Activated effector memory CD4-positive, alpha-beta T cell treated with anti-CD3 and anti-CD28 coated beads, Interleukin-2, amount 50 U/mL, for 16 hours (primary cell): ENCODE measurements at places on chromosomes 2 and 18.
A peak's percentile ranks its signal among the peaks of the same experiment; 100 is the strongest.

DNA sequence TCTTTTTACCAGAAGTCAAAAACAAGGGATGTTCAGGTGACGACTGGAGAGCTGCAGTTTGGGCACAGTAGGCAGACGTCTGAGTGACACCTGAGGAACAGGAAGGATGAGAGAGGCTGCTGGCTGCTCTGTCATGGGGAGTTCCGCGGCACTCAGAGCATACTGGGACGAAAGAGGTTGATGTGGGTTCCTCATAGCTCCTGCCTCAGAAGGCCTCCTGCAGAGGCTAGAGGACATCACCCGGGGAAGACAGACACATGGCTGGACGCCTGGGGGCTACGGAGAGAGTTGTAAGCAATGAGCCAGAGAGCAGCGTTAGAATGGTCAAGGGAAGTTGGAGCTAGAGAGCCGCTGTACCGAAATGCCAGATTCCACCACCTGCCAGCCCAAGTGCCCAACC lies 45.1 kb upstream of the GLI2 start:
- no peak for DNase-seq

- DNase-seq: no peak
Observed at GRCh38 chr18:45764000-45764686, 40.2 kb downstream of the SLC14A1 start.

DNA sequence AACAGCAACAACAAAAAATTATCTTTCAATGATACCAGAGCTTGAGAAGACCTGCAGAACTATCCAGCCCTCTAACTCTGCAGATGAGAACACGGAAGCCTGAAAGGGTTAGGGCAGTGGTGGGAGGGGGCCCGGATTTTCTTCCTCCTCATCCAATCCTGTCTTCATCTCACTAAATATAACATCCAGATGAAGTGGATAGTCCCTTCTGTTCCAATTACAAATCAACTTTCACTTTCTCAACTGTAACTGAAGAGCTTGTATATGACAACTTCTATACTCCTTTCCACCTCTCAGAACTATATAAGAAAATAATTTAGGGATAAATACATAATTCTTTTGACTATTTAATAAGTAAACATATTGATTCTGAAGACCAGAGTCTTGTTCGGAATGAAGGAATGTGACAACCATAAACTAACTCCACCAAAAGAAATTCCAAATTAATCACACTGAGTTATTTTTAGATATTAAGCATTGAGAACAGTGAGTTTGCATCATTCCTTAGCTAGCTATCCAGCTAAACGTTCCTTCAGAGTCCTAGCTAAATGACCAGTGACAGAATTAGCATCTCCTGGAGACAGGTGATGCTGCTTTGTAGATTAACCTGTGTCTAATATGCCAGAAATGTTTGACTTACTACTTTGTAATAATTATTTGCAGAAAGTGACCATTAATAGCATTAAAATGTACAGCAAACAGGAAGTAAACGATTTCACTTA lies 32.7 kb downstream of the SFT2D3 start:
- no peak for DNase-seq

DNA sequence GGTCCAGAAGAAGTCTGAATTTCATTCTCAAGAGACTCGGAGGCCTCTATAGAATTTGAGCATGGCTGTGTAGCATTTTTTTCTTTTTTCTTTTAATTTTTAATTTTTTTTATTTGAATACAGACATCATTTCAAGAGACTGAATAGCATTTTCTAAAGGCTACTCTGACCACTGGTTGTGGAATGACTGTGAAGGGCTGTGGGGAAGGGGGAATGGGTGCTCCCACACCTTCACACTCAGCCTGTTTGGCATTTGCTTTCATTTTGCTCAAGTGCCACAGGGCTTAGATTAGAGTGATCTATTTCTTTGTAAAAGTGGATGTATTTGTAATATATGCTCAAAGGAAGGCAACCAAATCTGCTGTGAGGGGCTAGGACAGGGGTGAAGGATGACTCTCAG lies 142.0 kb upstream of the SPOPL start:
- DNase-seq: no peak

DNA sequence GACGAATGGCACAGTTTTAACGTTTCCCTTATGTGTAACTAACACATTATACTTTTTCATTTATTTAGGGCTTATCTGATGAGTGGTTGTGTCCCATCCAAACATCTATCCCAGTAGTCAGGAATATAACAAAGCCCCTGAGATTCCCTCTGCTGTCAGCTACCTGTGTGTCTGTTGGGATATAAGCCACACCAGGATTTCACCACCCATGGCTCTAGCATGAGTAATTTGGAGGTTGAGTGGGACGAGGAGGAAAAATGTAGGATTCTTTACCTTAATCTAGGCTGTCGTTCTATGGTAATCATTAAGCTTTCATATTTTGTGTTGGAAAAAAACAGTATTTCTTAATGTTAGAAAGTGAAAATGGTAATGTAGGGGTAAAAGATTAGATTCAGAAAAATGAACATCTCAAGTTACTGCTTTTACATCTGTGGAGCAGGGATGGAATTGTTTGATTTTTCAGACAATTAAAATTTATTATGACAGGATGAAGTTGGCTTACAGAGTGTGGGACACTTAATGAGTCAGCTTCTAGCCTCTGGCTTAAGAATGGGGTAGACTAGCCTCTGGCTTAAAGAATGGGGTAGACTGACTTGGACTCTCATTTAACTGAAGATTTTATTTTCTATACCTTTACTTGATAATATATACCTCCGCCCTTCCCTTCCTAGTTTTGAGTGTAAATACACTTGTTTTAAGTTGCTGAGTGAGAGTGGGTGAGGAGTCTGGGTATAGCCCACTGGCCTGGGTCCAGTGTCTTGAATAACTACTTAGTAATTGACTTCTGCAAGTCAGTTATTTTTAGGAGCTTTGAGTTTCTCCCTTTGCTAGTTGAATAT lies 88.5 kb upstream of the RANBP2 start:
- no peak for DNase-seq

- DNase-seq: no peak
Observed at GRCh38 chr18:6714010-6714409, 15.5 kb upstream of the ARHGAP28 start.

DNA sequence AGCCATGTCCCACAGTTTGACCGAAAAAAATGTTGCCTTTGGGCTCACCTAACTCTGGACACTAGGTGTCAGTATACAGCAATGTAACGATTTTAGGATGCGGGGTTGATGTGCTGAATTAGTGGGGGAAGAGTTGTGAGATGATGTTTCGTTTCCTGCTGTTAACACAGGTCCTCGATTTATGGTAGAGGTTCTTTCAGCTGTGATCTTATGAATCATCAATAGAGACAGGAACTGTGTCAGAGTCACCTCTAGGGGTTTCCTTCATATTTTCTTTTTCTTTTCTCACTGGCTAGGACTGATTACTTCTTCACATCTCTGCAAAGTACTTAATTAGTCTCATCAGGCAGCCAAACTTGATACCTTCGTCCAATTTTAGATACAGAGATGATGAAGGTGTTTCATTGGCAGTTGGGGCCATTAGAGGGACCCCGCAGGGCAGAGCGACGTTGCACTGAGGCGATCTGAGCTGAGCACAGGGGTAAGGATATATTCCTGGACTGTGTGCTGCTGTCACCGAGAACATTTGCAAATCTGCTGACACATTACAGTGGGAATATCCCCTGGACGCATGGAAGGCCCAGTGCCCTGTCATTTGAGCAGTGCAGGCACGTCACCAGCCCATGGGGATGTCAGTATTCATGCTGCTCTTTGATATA lies 10.2 kb upstream of the MMADHC start:
- DNase-seq: peak; percentile 71

DNA sequence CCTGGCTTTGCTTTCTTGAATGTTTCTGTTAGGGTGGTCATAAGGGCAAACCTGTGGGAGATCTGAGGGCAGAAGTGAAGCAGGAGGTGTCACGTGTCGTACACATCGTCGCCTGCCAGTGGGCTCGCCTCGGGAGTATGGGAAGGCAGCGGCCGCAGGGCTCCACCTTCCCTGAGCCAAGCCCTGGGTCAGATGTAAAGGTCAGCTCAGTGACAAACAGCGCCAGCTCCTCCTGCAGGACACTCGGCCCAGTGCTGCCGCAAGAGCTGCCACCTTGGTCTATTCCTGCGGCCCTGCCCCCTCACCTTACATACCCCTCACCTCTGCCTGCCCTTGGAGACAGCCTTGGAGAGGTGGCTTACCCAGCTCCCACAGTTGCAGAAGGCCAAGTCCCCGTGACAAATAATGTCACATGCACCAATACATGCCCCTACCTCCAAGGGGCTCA lies 64.2 kb downstream of the PSMG2 start:
- DNase-seq: no peak

DNA sequence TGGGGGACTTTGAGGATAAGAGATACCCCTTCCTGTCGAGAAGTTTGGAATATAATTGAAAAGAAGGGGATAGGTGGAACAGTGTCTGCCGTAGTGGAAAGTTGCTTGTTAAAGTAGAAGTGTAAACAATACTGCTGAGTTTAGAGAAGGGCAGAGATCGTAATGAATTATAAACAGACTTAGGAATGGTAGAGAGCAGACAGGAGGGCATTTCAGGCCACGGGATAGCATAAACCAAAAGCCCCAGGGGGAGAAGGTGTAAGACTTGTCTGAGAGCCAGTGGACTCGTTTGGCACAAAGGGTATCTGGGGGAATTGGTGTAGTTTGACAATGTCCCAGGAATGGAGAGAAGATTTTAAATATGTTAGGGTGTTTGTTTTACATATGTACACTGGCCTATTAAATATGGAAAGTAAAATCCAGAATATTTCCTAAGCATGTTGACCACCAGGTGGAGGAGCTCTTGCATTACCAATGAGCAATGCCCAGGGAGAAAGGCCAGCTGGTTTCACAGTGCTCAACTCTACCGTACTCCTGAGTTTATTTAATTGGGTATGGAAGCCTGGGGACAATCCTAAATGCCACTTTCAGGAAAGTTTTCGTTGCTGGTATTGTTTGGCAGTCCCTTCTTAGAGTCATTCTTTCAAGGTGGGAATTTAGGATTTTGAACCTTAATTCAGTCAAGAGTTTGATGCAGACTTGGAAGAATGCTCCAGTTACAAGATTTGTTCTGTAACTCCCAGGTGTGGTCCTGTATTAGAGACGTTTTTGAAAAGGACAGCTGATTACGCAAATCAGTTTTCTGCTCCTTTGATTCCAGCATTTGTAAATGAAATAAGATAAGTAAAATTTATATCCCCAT lies 7.5 kb downstream of the COPS8 start:
- no peak for DNase-seq

DNA sequence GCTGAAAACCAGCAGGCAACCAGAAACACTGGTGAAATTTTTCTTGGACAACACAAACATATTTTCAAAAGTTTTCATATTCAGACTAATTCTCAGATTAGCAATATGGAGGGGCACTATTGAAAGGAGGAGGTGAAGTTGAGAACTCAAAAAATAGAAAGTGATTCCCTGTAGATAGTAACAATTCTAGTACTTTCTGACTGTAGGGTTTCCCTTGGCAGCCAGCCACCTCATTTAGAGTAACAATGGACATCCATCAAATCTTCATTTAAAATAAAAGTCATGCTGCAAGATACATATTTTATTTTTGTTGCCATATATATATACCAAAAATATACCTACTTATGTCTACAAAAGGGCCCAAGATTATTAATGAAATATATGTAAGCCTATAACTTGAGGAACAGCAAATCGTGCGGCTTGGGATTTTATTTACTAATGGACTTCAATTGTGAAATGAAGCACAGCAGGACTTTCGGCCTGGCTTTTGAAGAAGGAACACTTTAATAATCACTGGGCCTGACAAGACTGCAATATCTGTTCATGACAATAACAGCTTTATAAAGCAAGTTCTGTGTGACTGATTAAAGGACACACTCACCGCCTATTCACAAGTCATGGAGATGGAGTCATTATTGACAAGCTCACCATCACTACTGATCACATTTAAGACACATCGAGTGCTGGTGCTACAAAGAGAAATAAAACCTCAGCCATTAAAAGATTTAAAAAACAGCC lies 6.8 kb upstream of the NR4A2 start:
- DNase-seq: no peak

DNA sequence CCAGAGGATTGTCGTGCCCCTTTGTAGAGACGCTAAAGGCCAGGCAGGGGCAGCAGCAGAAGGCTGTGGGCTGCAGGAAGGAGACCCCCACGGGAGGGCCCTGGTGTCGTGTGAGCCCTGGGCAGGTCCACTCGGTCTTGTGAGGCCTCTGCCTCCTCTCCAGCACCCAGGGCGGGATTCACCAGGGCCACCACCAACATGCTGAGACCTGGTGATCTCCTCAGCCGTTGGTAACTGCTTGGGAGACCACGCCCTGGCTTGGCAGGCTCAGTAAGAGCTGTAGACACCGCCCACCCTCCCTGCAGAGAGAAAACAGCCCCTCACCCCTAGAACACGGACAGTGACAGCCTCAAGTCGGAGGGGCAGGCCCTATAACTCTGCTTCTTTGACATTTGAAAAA lies 21.1 kb downstream of the MBP start:
- DNase-seq: peak; percentile 56

DNA sequence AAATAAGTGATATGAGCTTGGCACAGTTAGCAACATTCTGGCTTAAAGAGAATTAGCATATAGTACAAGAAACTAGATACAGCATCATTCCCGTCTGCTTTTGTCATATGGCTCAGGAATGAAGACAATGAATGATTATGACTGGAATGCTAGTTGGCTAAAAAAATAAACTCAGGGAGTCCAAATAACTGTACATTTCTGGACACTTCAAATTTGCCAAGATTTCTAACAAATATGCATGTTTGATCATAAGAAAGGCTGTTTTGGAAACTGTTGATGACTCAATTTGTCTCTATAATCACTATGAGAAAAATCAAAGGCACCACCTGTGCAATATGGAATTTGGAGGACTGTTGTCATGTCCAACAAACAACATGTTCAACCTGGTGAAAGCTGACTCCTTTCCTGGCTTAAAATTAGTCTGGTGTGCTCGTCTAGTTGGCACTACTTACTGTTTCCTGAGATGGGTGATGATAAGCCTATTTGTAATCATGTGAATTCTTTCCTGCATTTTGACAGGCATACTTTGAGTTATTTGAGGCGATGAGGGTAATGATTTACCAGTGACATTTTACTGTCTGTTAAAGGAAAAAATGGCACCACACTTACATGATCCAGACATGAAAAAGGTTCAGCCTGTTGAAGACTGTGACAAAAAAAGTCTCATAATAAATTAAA lies 133.9 kb upstream of the CDH20 start:
- no peak for DNase-seq

DNA sequence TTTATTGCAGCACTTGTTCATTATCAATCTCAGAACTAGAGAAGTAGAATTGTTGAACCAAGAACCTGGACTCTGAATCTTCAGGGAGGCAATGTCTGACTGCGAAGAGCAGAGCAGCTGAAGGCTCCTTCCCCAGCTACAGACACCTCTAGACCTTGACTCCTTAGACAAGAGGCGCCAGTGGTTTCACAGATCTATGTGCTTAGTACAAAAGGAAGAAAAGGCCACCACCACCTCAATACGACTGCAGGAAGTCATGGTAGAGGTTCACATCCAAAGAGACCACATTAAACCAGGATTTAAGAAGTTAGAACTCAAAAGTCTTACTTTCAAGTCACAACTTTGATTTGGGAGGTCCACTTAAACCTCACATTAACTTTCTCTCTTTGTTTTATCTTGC lies 158.1 kb upstream of the VRK2 start:
- DNase-seq: no peak
